ENCODE measurements at places on chromosomes 1 and 21.

DNA sequence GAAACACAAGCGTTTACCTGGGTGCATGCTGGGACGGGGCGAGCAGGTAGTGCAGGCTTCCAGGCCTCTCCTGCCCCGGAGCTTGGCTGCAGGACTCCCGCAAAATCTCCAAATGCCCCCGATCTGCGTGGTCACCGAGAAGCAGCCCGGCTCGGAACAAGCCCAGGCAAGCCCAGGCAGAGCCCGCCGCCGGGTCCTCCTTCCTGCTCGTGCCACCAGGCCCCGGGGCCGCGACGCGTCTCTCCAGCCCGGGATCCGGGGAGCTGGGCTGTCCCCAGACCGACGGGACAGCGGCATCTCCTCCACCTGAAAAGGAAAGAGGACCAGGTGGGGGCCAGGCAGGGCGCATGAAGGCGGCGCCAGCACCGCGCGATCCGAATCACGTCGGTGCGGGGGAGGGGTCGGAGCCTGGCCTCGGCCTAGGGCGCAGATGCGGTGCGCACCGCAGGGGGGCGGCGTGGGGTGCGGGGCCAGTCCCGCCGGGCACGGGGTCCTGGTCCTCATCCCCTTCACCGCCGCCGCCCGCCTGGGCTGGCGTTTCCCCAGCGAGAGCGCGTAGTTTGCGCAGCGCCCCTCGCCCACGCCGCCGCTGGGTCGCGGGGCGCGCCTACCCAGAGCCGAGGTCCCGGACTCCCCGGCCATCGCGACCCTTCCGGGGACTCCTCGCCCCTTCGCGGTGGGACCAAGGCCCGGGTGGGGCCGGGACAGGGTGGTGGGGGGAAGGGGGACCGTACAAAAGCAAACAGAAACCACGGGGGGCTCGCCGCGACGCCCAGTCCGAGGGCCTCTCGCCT, 52.4 kb upstream of the H6PD start:
- DNase-seq = no peak

GRCh38 chr1:205369701-205370123, 13.0 kb upstream of the KLHDC8A start:
- DNase-seq = no peak

DNA sequence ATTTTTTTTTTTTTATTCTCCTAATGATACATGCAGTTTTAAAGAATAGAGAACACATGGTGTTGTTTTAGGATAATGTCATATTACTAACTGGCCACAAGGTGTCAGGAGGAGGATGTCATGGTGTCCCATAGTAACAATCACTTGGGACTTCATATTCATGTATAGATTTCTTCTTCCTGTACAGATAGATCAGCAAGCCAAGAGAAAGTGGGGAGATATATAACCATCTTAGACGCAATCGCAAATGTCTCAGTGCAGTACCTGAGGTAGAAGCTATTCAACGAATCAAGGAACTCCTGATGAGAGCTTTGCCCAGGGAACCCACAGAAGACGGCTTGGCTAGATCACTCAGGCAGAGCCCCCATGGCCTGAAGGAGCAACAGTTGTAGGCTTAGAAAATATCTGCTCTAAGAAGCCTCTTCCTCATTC, 12.3 kb downstream of the OR2T11 start:
- peak; percentile 2 for DNase-seq

DNA sequence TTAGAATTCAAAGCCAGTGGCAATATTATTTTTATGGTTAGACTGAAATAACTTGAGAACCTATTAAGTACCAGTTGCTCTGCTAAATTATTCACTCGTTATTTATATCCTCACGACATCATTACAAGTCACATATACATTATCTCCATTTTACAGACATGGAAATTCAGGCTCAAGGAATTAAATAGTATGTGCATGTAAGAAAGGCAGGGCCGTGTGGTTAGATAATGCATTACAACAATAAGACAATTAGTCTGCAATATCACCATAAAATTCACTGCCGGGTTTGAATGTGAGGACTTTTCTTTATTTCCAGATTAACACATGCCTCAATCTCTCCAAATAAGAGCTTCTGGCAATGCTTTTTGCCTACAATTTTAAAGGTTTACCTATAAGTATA, 523.4 kb downstream of the PTBP2 start:
- no peak for DNase-seq

DNA sequence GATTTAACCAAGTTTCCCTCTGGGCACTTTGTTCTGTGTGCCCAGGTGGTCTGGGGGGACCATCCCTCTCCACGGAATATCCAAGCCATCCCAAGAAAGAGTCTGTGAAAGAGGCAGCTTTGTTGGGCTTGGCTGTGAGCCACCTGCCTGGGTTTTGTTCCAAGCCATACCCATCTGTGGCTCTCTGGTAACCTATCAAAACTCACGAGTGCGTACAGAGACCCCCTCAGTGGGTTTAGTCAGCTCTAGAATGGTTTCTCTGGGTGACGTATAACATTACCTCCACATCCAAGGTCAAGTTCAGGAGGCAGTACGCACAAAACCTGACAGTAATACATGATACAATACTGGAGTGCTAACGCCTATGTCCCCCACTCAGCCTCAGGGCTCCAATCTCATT, 54.2 kb downstream of the DNTTIP2 start:
- DNase-seq = no peak

- DNase-seq = no peak
Measured at GRCh38 chr1:4633346-4633745, 21.1 kb upstream of the AJAP1 start.

- no peak for DNase-seq
Measured at GRCh38 chr21:35775778-35776544, 284.4 kb downstream of the SETD4 start.

GRCh38 chr1:155909894-155910293, 1.3 kb downstream of the RIT1 start:
- no peak for DNase-seq

DNA sequence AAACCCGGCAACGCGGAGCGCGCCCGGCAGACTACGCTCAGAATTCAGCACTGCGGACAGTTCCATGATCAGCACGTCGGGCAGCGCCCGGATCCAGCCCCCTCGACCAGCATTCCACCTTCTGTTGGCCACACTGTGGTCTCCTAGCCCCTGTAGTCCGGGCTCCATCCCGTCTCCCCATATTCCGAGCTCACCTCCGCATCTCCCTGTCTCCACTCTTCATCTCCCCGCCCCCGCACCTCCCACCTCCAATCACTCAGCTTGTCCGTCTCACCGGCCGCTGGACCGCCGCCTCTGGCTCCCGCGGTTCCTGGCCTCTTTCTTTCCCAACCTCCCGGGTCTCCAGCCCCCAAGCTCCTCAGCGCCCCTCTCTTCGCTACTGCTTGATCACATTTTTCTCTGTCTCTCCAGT, 500 bp downstream of the EPHA10 start:
- peak; percentile 5 for DNase-seq

DNA sequence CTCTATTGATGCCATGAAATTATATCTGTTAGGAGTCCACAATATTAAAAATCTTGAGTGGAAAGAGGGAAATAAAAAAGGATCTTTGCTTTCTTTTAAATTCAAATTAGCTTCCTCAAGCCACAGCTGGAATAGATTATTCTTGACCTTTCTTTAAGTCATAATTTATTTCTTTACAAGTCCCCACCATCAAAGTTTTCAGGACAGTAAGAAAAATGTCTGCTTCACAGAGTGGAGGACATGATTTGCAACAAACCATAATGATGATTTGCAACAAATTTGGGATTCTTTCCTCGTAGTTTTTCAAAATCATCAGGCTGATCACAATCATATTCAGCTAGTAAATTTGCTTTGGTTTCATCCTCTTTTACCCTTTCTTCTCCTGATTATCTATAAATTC, 301.8 kb upstream of the NRIP1 start:
- no peak for DNase-seq

Measured in non-pigmented ciliary epithelial cell (primary cell).